ENCODE measurements at places on chromosomes 1 and 21. TPM values are rescaled to one million over a fixed set of nuclear protein-coding genes. Genes with fewer than 3 reads are reported as not detected.
A peak's percentile ranks its signal among the peaks of the same experiment; 100 is the strongest.

The GUCA2A gene
- total RNA-seq = not detected

The RHOU gene
- 5.8 TPM for total RNA-seq

GRCh38 chr1:209435654-209436566 lies 147.6 kb upstream of the CAMK1G start:
- DNase-seq = peak; percentile 96

GRCh38 chr1:216740331-216740730 lies 17.1 kb upstream of the ESRRG start:
- DNase-seq = no peak

The LCE1F gene
- total RNA-seq = not detected

The OLIG2 gene
- total RNA-seq = 0.60 TPM

DNA sequence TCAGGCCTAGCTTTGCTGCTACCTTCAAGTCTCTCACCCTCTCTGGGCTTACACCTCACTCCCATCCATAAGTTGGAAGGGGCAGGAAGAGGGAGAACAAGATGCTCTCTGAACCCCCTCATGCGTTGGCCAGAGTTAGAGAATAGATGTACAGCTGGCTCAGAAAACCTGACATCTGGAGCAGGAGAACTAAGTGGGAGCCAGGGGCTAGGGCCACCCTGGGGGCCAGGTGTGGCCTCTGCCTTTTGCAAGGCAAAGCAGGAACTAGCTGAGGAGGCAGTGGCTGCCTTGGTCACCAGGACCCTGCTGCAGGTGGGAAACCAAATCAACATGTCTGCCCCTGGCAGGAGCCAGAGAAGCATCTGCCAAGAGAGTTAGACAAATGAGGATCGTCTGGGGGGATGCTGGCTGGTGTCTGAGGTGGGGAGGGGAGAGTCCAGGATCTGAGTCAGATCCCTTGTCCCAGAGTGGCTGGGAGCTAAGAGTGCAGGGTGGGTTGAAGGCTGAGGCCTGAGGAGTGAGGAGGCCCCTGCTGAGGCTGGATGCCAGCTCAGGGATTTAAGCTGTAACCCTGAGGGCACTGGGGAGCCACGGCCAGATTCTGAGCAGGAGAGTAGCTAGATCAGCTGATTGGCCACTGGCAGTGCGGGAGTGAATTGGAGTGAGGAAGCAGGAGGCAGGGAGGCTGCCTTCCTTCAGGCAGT lies 115.0 kb downstream of the EPHB2 start:
- no peak for DNase-seq

The CDA gene
- 12.5 TPM for total RNA-seq

- DNase-seq = no peak
These were observed 461.3 kb downstream of the RPS6KC1 start for GRCh38 chr1:213512316-213512715.

DNA sequence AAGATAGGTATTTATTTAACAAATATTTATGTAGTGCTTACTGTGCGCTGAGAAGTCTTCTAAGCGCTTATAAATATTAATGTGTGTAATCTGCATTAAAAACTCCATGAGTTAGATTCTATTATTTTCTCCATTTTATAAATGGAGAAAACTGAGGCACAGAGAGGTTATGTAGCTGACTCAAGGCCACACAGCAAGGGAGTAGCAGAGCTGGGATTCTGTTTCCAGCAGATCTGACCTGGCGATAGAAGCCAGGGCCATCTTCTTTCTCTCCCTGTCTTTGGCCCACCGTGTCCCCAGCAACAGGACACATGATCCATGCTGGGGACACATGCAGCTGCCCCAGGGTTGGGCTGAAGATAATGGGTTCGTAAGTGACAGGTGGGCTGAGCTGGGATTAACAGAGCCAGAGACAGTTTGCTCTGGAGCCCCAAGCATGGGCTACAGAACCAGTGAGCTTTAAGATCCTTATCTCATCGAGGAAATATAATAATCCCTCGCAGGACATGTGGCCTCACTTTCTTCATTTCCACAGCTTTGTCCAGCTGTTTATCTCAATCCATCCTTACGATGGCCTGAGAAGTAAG lies 30.3 kb downstream of the IGSF21 start:
- no peak for DNase-seq

The FAM151A gene
- total RNA-seq = 0.11 TPM

The RGS18 gene
- not detected for total RNA-seq

DNA sequence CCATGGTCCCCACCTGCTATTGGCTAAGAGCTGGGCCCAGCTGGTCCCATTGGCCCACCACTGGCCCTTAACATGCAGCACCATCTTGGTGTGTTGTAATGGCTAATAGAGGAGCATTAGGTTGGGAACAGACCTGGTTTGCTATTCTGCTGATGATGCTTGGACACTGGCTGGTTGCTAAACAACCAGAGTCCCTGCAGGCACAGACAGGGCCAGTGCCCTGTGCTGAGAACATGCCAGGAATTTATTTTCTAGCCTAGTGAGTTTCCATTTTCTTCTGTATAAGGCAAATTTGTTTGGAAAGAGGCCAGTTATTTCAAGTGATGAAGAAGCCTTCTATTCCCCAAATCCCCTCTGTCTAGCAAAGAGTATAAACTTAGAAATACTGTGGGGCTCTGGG lies 42.9 kb upstream of the TDRD10 start:
- no peak for DNase-seq

The IL12RB2 gene
- 0.81 TPM for total RNA-seq

GRCh38 chr1:6353955-6354658 lies 39.5 kb downstream of the ACOT7 start:
- no peak for DNase-seq

The IRF6 gene
- 16.6 TPM for total RNA-seq

The CR1L gene
- 12.5 TPM for total RNA-seq

DNA sequence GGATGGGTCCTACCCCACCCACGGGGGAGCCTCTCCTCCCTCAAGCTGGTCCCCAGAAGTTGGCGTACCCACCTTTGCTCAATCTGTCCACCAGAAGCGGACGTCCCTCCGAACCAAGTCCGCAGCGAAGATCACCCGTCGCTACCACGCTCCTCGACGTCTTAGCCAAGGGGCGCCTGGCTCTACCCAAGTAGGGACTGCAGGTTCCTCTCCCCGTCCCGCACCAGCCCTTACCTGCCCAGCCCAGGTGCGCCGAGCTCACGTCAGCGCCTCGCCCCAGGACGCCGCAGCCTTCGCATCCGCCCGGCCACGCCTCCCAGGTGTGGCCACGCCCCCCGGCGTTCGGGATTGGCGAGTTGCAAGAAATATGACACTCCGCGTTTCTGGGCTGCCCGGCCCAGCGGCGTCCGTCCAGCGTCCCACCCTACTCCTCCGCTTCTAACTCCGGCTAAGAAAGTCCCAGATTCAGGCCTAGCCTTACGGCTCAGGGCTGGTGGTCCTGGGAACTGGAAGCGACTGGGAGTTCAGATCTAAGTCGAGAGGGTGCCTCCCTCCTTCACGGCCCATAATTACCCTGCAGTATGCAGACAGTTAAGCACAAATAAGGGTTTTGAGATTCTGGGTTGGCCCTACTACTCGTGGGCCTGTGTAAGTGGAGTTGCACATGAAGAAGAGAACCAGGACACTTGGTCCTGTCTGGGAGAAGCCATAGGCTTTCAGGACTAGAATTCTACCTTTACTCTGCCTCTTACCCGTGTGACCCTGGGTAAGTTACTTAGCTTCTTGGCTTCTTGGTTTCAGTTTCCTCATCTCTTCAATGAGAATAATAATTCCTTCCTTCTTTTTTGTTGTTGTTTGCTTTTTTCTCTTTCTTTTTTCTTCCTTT lies at the start of gene IRF6:
Gene IRF6, minus strand, starts transcription at position 268 of the 886 bp plus-strand sequence. CDS start 4,729 bp downstream, outside the sequence.
- DNase-seq = peak; percentile 98

DNA sequence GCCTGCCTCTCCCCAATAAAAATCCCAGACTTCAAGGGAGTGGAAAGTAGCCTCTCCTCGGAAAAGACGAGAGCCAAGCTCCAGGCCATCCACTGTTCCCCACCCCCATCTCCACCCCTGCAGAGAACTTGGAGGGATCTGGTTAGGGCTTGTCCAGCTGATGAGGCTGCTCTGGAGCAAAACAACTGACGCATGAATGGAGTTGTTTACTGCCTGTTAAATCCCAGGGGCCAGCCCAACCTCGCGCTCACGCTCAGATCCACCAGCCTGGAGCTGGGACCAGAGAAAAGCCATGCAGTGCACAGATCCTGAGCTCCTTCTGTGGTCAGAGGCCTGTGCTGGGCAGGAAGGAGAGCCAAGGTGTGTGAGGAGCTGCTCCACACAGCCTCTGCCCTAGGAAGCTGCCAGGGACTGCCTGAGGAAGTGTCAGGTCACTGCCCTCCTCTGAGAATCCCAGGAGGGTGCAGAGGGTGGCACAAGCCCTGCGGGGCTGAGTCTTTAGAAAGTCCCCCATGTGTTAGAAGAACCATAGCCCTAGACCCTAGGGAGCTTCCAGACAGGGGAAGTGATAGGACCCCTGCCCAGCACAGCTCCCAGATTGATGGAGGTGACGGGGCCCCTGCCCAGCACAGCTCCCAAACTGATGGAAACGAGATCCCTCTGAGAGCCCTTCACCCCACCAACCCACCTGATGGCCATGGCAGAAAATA lies 109.0 kb upstream of the IPO9 start:
- no peak for DNase-seq

- no peak for DNase-seq
These were observed 48.0 kb downstream of the CAPN8 start for GRCh38 chr1:223617323-223618070.

GRCh38 chr1:26752519-26752918 lies 35.2 kb upstream of the PIGV start:
- no peak for DNase-seq

- DNase-seq = peak; percentile 36
These were observed 5.7 kb downstream of the ZBTB7B start for GRCh38 chr1:155008015-155008941.

The KCNA10 gene
- not detected for total RNA-seq

DNA sequence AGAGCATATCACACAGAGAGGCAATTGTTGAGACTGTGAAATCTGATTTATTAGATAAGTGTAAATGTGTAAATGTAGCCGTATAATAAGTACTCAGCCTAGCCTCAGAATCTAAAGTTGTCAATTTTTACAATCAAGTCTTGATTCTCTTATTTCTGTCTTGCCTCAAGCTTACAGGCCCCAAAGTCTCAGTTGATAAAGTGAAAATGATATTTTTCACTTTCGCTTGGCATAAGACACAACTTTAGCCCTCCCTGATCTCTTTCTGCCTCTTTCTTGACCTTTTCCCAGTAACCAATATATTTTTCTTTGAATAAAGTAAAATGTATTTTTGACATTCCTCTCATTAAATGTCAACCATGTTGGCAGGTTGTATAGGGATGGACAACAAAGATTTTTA lies 10.7 kb downstream of the CD5L start:
- no peak for DNase-seq

- no peak for DNase-seq
These were observed 550.2 kb downstream of the LMO4 start for GRCh38 chr1:87878873-87879272.

GRCh38 chr1:177569476-177569875 lies 398.7 kb downstream of the BRINP2 start:
- DNase-seq = no peak

- DNase-seq = no peak
These were observed 341.1 kb downstream of the TGFB2 start for GRCh38 chr1:218686258-218686657.

DNA sequence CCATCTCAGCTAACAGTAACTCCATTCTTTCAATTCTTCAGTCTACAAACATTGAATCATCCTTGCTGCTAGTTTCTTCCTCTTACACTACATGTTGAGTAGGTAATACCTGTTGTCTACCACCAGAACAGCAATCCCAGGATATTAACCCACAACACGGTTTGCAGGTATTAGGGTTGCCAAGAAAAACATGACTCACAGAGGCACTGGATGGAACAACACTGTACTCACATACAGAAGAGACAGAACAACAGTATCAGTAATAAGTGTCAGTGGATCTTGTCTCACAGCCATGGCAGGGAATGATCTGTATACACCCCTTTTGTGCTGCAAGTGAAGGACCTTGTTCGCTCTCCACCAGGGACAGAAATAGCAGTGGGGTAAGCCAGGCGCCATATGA lies 212.1 kb downstream of the GPR52 start:
- DNase-seq = no peak

- no peak for DNase-seq
These were observed 74.9 kb downstream of the SYDE2 start for GRCh38 chr1:85125891-85126290.

GRCh38 chr1:35574655-35575415 lies 1.7 kb downstream of the TFAP2E start:
- DNase-seq = no peak

- no peak for DNase-seq
These were observed 3.7 kb downstream of the TMCO2 start for GRCh38 chr1:40251456-40251855.

DNA sequence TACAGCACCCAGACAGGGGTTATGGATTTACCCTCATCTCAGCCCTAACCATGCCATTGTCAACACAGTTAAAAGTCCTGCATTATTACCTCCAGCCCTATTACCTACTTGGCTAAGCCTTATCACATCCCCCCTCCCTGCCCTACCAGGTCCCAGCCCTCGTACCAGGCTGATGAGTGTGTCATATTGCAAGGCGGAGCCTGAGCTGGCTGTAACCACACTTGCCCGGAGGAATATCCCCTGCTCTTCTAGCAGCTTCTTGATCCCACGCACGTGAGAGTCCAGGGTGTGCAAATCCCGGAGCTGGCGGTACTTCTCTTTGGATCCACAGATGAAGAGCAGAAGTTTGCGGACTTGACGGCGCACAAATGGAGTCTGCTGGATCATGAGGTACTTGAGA lies 87.4 kb downstream of the UBR4 start:
- no peak for DNase-seq

DNA sequence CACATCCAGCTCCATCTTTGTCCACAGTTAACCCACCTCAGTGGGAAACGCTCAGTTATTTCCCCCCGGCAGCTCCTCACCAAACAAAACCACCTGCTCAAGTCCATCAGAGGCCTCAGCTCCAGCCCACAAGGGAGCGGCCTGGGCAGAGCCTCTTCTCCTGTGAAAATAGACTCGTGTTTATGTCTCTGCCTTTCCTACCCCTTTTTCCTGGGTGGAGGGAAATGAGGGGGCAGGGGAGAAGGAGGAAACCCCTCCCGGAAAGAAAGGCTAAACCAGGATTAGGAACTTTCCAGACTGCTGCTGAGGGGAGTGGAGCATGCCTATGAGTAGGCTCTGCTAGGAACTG lies 81.6 kb downstream of the PAX7 start:
- DNase-seq = no peak

- DNase-seq = peak; percentile 45
These were observed 11.7 kb upstream of the EXTL1 start for GRCh38 chr1:26009796-26010447.
